ENCODE measurements at places on chromosomes 7 and 10.

DNA sequence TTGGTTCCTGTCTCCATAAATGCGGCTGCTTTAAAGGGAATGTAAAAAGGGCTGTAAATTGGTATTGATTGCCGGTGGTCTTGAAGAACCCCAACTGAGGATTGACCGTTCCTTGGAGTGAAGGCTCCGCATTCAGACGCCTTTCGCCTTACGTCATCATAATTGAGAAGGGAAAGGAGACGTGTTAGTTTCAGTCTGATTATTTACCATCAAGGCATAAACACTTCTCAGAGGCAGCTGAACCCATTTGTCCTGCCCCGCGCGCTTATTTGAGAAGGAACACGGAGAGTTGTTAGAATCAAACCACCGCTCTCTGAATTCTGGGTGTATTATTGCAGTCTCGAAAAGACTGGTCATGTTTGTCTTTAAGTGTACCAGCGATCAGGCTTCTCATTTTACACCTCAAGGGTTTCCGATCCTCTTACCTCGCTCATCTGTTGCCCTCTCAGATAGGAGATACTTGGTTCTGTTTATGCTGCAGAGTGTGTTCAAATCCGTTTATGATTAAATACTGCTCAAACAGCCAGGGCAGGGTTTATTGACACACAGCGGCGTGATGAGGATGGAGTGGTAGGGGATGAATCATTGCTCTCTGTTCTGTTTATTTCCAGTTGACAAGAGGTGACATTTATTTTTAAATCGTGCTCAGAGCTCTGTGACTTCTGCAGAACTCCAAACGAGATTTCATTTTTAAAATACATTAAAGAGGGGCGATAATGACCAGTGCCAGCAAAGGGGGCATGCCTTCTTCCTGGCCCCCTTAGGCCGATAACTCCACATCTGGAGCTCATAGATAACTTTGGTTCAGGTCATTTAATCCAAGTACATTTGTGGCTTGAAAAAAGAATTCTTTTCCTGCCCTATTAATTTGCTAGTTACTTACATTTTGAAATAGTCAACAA, 30.4 kb downstream of the FOXK1 start:
- DNase-seq = no peak

GRCh38 chr7:120819861-120820260, 38.1 kb downstream of the TSPAN12 start:
- DNase-seq = no peak

- DNase-seq = no peak
Measured at GRCh38 chr7:73424489-73424885, 9.1 kb upstream of the FZD9 start.

GRCh38 chr7:47765373-47765979, 182.8 kb downstream of the PKD1L1 start:
- DNase-seq = no peak

DNA sequence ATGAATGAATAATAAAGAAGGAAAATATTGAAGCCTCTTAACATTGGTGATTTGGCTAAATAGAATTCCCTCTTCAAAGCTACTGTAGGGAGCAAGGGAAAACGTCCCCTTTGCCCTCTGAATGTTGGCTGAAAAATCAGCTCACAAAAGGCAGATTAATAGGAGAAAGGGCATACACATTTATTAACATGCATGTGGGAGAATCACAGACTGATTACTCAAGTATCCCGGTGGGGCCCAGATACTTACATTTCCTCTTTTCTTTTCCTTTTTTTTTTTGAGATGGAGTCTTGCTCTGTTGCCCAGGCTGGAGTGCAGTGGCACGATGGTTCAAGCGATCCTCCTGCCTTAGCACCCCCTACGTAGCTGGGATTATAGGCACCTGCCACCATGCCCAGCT, 68.5 kb downstream of the HK1 start:
- no peak for DNase-seq

GRCh38 chr10:110528224-110528996, 30.7 kb downstream of the DUSP5 start:
- no peak for DNase-seq

Measured in muscle of leg (tissue), 16 donors.